ENCODE measurements at places on chromosomes 13 and 19.
A peak's percentile ranks its signal among the peaks of the same experiment; 100 is the strongest.

GRCh38 chr13:73040484-73040883, 18.3 kb upstream of the KLF5 start:
- DNase-seq: no peak

- no peak for DNase-seq
These were observed 53.2 kb downstream of the CRTC1 start for GRCh38 chr19:18736415-18737336.

DNA sequence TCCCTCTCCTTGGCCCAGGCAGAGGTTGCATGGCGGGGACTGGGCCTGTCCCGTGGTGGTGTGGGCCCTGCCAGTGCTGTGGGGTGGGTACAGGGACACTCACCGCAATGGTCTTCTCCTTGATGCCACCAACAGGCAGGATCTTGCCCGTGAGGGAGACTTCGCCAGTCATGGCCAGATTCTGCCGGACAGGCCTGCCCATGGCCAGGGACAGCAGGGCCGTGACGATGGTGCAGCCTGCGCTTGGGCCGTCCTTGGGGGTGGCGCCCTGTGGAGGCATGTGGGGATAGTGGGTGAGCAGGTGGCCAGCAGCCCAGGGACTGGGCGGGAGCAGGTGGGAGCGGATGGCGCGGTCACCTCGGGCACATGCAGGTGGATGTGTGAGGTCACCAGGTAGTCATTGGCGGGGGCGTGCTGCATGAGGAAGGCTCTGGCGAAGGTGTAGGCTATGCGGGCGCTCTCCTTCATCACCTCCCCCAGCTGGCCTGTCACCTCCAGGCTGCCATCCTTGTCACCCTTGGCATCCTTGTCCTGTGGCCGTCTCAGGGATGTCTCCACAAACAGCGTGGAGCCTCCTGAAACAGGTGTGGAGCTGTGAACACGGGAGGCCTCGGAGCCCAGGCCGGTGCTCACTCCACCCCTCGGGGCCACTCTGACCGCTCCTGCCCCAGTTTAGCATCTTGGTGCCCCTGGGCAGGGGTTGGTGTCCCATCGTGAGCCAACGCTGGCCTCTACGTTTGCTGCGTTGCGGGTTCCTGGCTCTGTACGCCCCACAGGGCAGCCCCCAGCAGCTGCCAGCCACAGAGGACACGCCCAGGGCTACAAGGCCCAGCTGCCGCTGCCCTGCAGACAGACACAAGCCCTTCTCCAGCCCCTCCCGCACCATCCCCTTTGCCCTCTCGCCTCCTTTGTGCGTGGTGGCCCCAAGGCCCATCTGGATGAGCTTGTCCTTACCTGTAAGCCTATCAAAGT, 3.4 kb downstream of the RPL36 start:
- DNase-seq: no peak

DNA sequence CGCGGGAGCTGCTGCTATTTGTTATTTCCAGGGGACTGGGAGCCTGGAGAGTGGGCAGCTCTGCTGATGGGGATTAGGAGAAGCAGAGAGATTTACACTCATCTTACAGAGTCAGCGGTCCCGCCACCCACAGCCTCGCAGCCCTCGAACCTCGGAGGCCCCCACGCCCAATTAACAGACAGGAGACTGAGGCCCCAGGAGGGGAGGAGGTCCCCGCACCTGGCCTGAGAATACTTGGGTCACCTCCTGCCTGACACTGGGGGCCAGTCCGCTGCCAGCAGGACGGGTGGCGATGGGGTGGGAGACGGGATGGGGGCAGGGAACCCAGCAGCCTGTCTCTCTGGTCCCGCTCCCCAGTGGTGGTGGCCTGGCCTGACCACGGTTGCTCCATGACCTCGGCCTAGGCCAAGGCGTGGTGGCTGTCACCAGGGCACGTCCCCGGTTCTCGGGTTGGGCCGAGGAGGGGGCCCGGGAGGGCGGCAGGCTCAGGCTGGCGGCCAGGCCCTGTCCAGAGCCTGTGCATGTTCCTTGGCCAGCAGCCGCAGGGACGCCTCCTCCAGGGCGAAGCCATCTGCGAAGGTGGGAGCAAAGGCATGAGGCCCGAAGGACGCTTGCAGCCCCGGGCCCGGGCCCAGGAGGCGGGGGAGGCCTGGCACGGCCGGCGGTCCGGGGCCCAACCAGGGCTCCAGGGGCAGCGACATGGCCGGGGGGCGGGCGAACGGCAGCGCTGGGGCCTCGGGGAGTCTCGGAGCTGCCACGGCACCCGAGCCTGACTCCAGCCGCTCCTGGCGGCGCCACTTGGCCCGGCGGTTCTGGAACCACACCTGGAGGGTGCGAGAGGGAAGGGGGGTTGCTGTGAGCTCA, 1.7 kb downstream of the RAX2 start:
- no peak for DNase-seq

DNA sequence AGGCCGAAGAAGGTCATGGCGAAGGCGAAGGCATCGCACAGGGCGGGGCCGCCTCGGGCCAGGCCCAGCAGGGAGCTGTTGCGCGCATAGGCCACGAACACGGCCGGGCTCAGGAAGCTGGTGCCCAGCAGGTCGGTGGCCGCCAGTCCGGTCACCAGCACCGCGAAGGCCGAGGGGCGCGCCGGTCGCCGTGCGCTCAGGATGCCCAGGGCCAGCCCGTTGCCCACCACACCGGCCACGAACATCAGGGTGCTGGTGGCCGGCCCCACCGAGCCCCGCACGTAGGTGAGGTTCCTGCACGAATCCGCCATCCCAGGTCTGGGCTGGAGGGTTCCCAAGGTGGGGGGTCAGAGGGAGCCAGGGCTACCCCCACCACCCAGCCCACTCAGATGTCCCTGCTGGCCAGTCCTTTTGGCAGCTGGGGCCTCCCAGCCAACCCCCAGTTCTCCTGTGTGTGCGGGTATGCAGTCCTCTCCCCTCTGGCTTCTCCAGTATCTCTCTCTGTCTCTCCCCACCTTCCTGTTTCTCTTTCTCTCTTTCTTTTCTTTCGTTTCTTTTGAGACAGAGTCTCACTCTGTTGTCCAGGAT, 880 bp downstream of the PTGIR start:
- DNase-seq: no peak

DNA sequence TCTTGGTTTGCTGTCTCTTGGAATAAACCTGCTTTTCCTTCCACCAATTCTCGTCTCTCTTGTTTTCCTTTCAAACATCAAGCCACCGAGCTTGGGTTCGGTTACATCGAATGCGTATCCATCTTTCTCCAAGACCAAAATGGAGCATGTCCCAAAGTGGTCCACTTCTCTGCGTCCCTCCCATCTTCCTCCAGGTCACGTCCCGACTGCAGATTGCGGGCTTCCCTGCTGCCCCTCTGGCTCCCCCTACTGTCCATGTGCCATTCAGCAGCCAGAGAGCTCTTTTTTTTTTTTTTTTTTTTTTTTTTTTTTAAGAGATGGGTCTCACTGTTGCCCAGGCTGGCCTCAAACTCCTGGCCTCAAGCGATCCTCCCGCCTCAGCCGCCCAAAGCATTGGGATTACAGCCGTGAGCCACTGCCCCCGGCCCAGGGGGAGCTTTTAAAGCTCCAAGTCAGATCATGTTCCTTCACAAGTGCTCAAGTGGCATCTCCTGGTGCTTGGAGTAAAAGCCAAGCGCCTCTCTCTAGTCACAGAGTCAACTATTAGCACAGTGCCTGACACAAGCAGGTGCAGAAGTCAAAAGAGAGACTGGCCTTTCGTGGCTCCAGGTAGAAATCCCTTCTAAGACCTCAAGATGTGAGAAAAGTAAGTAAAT, 10.0 kb downstream of the COL5A3 start:
- DNase-seq: peak; percentile 46

DNA sequence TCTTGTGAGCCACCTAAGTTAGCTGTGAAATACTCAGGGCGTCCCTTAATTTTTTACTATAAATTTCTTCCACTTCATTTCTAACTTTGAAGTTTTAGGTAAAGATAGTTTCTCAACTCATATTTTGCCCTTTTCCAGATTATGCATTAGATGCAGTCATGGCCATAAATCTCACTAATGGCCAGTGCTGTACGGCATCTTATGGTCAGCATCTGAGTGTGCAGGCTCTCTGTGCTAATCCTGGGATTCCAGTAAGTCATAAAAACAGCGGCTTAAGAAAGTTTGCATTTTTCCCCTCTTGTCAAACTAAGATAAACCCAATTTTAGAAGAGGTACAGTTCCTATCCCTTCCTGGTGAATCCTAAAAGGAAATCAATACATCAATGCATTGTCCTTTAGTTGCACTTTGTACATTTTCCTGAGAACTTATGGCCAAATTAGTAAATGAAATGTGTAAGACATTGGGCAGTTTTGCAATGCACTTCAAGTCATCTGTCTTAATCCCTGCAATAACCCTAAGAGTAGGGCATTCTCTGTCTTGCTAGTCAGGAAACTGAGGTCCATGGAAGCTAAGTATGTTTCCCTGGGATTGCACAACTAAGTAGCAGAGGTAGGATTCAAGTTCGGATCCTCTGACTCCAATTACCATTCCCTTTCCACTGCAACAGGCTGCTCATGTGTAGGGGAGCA, 146.2 kb downstream of the DCT start:
- no peak for DNase-seq

GRCh38 chr19:39411081-39411831, 1.2 kb upstream of the PLEKHG2 start:
- peak; percentile 34 for DNase-seq

DNA sequence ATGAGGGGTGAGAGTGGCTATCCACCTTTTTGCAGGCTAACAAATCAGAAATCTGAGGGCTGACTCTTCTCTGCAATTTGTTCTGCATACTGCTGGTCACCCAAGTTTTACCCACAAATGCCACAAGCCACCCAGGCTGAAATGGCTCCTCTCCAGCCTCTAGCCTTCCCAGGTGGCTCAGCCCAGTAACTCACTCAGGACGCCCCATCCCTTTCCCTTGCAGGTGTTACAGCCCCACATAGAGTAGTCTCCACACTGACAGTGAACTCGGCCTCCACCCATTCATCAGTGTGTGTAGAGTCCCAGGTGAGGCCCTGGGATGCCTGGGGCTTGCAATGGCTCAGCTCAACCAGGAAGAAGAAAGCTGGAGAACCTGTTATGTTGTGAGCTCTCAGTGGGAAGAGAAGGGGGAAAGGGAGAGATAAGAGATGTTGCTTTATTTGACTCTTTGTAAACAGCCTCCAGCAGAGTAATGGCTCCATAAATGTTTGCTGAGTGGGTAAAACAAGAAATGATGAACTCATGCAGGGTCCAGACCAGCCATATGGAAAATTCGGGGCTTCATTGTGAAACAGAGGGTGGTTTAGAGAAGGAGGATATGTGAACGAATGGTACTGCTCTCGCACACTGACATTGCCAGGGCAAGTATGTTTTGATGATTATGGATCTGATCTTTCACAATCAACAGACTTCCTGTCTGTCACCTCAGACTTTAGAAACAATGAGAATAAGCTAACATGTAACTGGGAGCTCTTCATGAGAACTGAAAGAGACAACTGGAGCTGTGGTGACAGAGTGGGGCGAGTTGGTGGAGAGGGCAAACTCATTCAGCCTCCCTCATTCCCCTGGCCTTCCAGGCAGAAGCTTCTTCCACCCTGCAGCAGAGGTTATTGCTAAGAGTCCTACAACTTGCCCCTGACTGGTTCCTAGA, 74.2 kb upstream of the RFC3 start:
- no peak for DNase-seq

DNA sequence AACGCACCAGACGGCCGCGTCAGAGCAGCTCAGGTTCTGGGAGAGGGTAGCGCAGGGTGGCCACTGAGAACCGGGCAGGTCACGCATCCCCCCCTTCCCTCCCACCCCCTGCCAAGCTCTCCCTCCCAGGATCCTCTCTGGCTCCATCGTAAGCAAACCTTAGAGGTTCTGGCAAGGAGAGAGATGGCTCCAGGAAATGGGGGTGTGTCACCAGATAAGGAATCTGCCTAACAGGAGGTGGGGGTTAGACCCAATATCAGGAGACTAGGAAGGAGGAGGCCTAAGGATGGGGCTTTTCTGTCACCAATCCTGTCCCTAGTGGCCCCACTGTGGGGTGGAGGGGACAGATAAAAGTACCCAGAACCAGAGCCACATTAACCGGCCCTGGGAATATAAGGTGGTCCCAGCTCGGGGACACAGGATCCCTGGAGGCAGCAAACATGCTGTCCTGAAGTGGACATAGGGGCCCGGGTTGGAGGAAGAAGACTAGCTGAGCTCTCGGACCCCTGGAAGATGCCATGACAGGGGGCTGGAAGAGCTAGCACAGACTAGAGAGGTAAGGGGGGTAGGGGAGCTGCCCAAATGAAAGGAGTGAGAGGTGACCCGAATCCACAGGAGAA, 1.9 kb downstream of the PPP1R12C start:
- DNase-seq: peak; percentile 86

- no peak for DNase-seq
These were observed 851.2 kb downstream of the EFNB2 start for GRCh38 chr13:105684216-105684615.

- DNase-seq: no peak
These were observed 15.0 kb downstream of the GPATCH1 start for GRCh38 chr19:33096005-33096404.

Measured in stimulated activated CD4-positive, alpha-beta T cell treated with anti-CD3 and anti-CD28 coated beads, Interleukin-1b, Interleukin-23, amount 100 ng/mL, for 1 hour (primary cell).